Right lung (tissue), 10 donors: ENCODE measurements at places on chromosomes 3 and 15. TPM values are rescaled to one million over a fixed set of nuclear protein-coding genes. Genes with fewer than 3 reads are reported as not detected.

DNA sequence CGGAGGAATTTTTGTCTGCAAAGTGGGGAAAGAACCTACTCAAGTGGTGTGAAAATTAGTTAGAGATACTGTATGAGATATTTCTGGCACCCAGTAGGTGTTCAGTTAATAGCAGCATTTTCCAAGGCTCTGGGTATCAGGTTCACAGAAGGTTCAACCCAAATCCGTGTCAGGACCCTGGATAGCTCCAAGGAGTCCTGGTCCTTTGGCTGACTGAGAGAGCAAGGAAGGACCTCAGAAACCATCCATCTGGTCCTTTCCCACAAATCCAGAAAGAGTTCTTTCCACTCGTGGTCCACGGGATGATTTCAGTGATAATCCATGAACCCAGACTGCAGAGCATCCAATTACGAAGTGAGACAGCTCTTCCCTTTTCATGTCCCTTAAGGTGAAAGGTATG is 51.4 kb downstream of the SLC6A11 start:
- peak; percentile 4 for DNase-seq

- no peak for DNase-seq
Observed at GRCh38 chr3:5017925-5018531, 38.8 kb downstream of the BHLHE40 start.

GRCh38 chr3:55012091-55012490 is 84.2 kb upstream of the LRTM1 start:
- no peak for DNase-seq

DNA sequence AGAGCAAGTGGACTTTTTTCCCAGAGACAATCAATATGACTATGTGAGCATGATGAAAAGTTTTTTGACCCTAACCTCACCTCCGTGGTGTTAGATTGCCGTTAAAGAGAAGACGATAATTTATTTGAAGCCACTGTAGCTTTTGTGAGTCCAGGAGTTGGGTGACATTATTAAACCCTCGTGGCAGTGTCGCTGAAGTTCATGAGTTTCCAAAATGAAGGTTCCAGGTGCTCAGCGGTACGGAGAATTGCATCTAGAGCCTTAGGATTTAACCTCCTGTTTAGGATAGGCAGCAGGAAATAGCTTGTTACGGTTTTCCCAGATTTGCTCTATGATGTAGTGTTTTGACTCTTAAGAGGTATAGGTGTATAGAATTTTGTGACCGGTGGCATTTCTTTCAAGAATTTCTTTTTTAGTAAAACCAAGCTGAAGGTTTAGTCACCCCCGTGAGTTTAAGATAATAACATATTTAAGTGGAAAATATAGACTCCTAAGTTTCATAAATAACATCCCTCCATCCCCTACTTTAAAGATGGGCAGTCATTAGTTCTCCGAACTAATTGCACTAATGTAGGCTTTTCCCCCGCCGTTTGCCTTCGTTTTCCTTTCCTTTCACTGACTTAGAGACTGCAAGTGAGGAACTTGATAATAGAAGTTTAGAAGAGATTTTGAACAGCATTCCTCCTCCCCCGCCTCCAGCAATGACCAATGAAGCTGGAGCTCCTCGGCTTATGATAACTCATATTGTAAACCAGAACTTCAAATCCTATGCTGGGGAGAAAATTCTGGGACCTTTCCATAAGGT is 2.0 kb downstream of the SMC4 start:
- DNase-seq, result peak; percentile 63

Gene NEIL1
- polyA plus RNA-seq, result 26.2 TPM

Gene ANKDD1A
- polyA plus RNA-seq, result 12.4 TPM
